Activated T-helper 1 cell treated with anti-CD3 and anti-CD28 coated beads, Interleukin-12 subunit alpha, Interleukin-12 subunit beta, Interleukin-2, Interleukin-4 antibody, amounts not matched to agents 30 ng/mL and 10 ng/mL and 1 ng/mL, durations not matched to agents 14 hours and 24 hours and 36 hours (primary cell): ENCODE measurements at places on chromosomes 16 and 17. TPM values are rescaled to one million over a fixed set of nuclear protein-coding genes. Genes with fewer than 3 reads are reported as not detected.

DNA sequence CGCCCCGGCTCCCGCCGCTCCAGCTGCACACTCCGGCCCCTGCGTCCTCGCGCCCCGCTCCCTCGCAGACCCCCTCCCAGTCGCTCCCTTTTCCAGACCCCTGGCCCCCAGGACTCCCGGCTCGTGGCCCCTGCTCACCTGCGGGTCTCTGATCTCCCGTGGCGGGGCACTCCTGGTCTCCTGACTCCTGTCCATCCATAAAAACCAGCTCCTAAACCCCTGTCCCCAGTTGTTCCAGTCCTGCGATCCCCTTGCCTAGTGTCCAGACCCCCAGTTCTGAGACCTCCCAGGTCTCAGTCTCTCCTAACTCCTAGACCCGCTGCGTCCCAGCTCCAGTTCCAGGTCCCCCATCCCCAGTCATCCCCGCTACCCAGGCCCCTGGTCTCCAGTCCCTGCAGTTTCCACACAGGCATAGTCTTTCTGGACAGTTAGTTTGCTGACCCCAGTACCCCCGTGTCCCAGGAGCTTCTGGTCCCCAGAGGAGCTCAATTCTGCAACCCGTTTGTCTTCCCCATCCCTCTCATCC, 379 bp downstream of the SNX29 start:
- DNase-seq: no peak

GRCh38 chr16:67941469-67942199, 2.3 kb downstream of the LCAT start:
- DNase-seq: no peak

DNA sequence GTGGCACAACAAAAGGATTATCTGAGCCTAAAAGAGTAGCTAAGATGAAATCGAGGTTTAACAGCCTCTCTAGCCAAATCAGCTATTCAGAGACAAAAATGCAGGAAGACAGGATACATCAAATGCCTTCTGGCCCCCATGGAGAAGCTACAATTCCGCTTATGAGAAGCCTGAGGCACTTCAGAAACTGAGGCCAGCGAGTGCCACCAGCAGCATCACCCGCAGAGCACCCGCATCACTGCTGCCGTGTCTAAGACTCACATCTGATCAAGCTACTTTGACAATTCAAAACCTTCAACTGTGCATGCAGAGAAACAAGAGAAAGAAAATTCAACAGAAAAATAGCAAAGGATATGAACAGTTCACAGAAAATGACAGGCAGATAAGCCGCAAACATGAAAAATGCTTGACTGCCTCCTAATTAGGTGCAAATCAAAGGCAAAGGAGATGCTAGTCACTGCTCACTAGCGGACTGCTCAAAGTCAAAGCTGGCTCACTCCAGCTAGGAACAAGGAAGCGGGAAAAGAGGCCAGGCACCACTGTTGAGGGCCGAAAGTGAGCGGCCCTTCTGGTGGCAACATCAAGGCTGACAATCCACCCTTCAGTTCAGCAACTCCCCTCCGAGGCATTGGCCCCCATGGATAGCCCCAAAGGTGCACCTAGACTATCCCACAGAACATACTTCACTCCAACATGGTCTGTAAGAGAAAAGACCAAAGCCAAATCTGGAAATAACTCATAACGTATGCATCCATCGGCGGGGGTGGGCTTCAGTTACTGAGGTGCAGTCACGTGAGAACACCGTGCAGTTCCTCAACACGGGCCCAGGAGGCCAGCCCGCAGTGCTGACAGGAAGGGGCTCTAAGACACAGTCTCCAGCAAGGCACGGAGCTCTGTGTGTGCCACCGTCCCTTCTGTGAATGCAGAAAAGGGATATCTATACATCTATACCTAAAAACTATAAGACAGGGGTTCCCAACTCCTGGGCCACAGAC, 12.0 kb downstream of the MTHFSD start:
- DNase-seq: no peak

- DNase-seq: no peak
Measured at GRCh38 chr16:19123535-19124178, 9.9 kb downstream of the ITPRIPL2 start.

DNA sequence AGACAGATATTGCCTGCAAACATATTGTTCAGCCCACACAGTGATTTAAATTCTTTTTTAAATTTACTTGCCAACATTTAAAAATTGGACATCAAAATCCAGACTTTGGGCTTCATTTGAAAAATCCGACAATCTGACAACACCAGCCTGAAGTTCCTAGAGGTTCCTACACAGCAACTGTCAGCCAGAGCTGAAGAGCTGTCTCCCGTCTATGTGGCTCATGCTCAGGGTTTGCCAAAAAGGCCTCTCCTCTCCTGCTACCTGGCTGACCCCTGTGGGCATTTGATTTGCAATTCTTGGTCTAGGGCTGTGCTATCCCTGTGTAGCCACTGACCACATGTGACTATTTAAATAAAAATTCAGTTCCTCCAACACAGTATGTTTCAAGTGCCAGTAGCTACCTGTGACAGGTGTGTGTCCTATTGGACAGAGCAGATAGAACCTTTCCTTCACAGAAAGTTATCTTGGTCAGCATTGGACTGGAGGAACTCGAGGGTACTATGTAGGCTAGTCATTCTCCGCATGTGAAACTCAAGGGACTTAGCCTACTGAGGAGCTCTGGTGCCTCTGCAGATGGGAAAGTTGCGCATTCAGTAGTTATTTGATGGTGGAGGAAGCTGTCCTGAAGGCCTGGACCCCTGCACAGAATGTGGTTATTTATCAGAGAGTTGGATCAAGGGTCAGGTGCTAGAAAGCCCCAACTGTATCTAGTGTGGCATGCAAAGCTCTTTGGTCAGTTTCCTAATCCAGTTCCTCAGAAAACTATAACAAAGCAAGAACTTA, 2.7 kb downstream of the LYRM1 start:
- no peak for DNase-seq

DNA sequence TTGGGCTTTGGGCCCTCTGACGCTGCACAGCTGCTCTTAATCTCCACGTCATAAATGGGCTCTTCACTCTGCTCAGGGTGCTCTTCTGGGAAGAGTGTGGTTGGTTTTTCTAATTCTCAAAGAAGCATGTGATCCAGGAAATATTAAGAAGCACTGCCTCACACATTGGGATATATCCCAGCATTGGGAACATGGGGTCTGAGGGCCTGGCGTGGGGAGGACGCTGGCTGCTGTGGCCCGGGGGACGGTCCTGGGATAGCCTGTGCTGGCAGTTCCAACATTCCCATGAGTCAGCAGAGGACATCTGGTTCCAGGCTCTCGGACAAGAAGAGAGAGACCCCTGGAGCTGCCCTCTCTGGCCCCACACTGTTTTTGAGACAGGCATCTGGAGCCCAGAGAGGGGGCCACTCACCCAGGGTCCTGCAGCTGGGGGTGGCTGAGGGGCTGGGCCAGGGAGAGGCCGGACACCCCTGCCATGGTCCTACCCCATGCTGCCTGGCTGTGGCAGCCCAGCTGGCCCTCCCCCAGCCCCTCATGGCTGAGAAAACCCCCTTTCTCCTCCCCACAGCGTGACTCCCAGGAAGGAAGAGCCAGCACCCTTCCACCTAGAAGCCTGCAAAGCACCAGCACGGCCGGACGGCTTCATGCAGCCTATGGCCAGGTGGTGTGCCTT, 58.8 kb downstream of the NT5M start:
- DNase-seq: no peak

GRCh38 chr17:66541461-66542128, 239.2 kb downstream of the PRKCA start:
- no peak for DNase-seq

GRCh38 chr17:50221266-50221863, 19.9 kb upstream of the COL1A1 start:
- DNase-seq: no peak

GRCh38 chr17:56009795-56010651, 143.3 kb upstream of the ANKFN1 start:
- no peak for DNase-seq

Gene SPNS3
- 1.1 and 1.7 TPM in 2 replicates for total RNA-seq

Gene ABCA6
- total RNA-seq: not detected in 2 replicates

Gene CCDC154
- 0.44 and 2.0 TPM in 2 replicates for total RNA-seq

Gene PARD6A
- total RNA-seq: 13.4 and 16.1 TPM in 2 replicates

Gene ZNF785
- 19.2 and 21.5 TPM in 2 replicates for total RNA-seq

Gene ZG16
- total RNA-seq: not detected in 2 replicates
